H4 (cell line): ENCODE measurements at places on chromosomes 1 and 21. TPM values are rescaled to one million over a fixed set of nuclear protein-coding genes. Genes with fewer than 3 reads are reported as not detected.

The STIL gene
- 34.3 and 44.2 TPM in 2 replicates for total RNA-seq

The CYP4A11 gene
- total RNA-seq, result not detected in 2 replicates

The PLA2G5 gene
- not detected in 2 replicates for total RNA-seq

The LRRC41 gene
- 65.0 and 88.5 TPM in 2 replicates for total RNA-seq

The ESRRG gene
- total RNA-seq, result 0.72 and 0.76 TPM in 2 replicates

The KRTAP19-7 gene
- not detected in 2 replicates for total RNA-seq

The CD5L gene
- not detected in 2 replicates for total RNA-seq

The CELA2A gene
- not detected in 2 replicates for total RNA-seq

The PTPN22 gene
- 0.62 and 0.68 TPM in 2 replicates for total RNA-seq

DNA sequence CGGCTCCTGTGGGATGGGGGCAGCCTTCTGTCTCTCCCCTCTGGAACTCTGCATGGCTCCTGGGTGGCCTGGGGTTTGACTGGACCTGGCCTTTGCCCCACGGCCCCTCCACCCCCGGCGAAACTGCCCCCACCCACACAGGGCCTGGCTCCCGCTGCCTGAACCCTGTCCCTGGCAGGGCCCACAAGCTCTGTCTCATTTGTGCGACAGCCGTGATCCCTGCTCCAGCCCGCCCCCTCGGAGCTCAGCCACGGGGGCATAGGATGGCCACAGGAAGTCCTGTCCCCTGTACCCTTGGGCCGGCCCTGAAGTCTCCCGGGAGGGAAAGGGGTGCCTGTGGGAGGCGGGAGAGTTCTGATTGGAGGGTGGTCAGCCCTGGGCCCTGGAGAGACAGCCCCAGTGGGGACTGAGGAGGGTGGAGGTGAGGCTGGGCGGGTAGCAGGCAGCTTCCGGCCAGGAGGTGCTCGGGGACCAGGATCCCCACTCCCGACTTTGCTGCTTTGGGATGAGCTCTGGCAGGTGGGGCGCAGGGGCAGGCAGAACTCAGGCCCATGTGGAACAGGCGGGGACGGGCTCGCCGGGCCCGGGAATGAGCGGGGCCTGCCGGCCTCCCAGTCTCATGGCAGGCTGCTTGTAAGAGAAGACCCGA is 45.1 kb downstream of the SLX9 start:
- DNase-seq, result no peak

DNA sequence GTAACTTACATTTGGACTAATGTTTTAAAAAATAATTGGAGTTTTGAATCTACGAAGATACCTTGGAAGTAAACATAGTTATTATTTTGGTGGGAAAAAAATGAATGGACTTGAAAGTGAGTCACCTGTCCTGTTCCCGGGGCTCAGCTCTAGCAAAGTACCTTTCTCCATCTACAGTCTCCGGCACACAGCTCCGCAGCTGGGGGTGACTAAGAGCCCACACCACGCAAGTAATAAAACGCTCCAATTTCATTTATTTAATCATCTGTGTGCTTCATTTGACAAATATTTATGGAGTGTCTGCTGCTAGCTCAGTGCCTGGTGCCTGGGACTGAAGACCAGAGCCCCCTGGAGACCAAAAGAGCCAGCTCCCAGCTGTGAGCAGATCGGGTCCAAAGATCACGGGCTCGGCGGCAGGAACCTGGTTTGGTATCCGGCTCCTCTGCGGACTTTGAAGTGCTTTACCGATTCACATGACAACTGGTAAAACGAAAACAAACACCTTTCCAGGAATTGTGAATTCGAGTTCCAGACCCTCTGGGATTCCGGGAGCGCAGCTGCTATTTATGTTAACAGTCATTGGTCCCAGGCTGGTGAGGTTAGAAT is 1.7 kb upstream of the RIPK4 start:
- DNase-seq, result peak; percentile 65

GRCh38 chr21:15308333-15308732 is 243.5 kb upstream of the NRIP1 start:
- DNase-seq, result no peak

- DNase-seq, result peak; percentile 31
Measured at GRCh38 chr1:213724640-213725536, 262.9 kb upstream of the PROX1 start.

DNA sequence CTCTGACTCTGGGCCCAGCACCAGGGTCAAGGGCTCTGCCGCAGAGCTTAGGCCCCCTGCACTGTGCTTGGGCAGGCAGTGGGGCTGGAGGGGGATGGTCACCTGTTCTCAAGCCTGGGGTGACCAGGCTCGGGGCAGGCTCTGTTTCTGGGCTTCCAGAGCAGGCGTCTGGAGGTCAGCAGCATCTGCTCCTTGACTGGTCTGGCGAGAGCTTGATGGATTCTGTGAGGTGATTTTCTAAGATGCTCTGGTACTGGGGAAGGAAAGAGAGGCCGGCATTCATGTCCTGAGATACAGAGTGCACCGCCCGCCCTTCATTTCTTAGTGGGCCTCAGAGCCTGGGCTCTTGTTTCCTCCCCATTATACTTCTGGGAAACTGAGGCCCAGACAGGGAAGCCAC is 24.5 kb downstream of the RAB7B start:
- DNase-seq, result no peak

GRCh38 chr1:222459652-222460051 is 88.3 kb downstream of the HHIPL2 start:
- DNase-seq, result no peak
